Hematopoietic multipotent progenitor cell treated with erythropoietin and hydrocortisone succinate and interleukin-3 and kit ligand, for 17 days (in vitro differentiated cells): ENCODE measurements at places on chromosomes 2 and 18.

- DNase-seq = no peak
Observed at GRCh38 chr2:129885735-129886134, 93.7 kb upstream of the RAB6C start.

DNA sequence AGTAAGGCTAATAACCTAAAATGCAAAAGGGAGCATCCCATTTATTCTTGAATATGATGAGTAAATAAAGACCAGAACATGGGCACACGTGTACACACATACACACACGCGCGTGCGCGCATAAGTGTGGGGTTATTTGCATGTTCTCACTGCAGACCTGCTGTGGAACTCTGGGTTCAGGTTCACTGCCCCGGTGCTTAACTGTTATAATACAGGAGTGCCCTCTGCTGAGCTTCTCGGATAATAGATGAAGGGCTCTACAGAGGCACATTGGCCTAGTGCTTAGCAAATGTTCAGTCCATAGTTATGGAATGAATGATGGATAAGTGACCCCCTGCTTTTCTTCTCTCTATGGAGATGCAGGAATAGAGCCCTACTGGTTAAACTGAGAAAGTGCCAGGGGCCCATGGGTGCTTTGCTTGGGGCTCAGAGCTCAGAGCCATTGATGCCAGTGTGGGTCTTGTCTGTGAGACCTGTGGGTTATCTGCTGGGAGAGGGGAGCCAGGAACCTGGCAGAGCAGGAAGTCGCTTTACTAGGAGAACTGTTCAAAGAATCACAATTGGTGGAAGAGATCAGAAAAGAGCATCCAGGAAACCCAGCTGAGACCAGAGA is 3.6 kb upstream of the ARL4C start:
- DNase-seq = no peak

GRCh38 chr2:68336192-68336591 is 16.4 kb upstream of the CNRIP1 start:
- DNase-seq = no peak

DNA sequence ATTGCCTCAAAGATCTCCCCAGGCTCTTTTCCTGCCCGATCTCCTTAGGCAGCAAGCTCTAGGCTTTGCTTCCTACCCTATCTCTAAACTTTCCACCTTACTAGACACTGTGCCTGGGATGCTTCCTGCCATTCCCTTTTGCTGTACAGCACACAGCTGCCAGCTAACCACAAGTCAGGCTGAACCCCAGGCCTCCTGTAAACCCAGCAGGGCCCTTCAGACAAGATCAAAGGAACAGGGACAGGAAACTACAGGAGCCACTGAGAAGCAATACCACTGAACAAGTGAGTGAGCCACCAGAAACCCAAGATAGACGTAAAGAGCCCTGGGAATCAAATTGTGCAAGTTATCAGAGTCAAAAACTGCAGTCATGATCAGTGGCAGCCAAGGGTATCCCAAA is 180.7 kb downstream of the SUCLG1 start:
- no peak for DNase-seq

- DNase-seq = no peak
Observed at GRCh38 chr18:32668956-32669355, 103.9 kb downstream of the KLHL14 start.

- no peak for DNase-seq
Observed at GRCh38 chr2:240121190-240121589, 14.9 kb downstream of the COPS9 start.

- DNase-seq = no peak
Observed at GRCh38 chr18:68221111-68221724, 493.7 kb downstream of the TMX3 start.
